Calu3 (cell line): ENCODE measurements at places on chromosomes 16 and 17.

GRCh38 chr16:53090286-53090590 lies 35.4 kb downstream of the CHD9 start:
- DNase-seq, result no peak

- DNase-seq, result peak; percentile 89
Measured at GRCh38 chr16:75250809-75251279, 580 bp downstream of the BCAR1 start.

DNA sequence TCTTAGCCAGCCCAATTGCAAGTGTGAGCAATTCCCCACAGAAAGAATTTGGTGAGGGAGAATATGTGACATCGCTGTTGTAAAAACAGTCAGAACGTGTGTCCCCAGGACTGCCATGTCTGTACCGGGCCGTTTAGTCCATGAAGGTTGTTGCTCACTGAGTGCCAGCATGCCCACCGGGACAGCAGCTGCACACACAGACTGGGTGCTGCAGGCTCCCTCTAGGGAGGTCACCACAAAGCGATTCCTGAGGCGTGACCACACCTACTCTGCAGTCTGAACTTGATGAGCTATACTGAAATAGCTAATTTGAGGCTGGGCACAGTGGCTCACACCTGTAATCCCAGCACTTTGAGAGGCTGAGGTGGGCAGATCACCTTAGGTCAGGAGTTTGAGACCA lies 44.1 kb upstream of the ADORA2B start:
- no peak for DNase-seq

GRCh38 chr16:73717266-73717974 lies 579.2 kb upstream of the PSMD7 start:
- DNase-seq, result no peak

DNA sequence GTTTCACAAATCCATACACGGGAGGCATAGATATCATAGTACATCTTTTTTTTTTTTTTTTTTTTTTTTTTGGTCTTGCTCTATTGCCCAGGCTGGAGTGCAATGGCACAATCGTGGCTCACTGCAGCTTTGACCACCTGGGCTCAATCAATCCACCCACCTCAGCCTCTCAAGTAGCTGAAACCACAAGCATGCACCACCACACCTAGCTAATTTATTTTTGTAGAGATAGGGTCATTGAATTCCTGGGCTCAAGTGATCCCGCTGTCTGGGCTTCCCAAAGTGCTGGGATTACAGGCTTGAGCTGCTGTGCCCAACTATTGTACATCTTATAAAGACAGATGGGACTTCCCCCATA lies 3.5 kb upstream of the RAPGEFL1 start:
- DNase-seq, result no peak

- no peak for DNase-seq
Measured at GRCh38 chr16:71648162-71648561, 22.2 kb downstream of the MARVELD3 start.

- DNase-seq, result peak; percentile 61
Measured at GRCh38 chr16:700684-701584, 4.7 kb downstream of the FBXL16 start.

GRCh38 chr16:67284699-67285646 lies 5.6 kb downstream of the PLEKHG4 start:
- DNase-seq, result peak; percentile 86

DNA sequence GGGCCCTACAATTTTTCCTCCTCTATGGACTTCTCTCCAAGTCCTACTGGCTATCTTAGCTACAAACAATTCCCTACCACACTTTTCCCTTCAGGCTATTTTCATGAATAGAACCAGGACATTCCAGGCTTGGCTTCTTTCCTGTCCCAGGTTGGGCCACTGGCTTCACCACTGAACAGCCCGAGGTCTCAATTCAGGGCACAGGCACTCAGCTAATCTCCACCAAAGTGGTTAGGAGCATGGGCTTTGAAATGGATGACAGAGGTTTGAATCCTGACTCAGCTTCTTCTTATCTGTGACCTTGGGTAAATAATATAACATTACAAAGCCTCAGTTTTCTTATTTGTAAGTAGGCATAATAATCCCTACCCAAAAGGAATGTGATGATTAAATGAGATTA lies 50.9 kb upstream of the ZNF629 start:
- DNase-seq, result no peak

- no peak for DNase-seq
Measured at GRCh38 chr17:441155-441950, 88.7 kb upstream of the RPH3AL start.

DNA sequence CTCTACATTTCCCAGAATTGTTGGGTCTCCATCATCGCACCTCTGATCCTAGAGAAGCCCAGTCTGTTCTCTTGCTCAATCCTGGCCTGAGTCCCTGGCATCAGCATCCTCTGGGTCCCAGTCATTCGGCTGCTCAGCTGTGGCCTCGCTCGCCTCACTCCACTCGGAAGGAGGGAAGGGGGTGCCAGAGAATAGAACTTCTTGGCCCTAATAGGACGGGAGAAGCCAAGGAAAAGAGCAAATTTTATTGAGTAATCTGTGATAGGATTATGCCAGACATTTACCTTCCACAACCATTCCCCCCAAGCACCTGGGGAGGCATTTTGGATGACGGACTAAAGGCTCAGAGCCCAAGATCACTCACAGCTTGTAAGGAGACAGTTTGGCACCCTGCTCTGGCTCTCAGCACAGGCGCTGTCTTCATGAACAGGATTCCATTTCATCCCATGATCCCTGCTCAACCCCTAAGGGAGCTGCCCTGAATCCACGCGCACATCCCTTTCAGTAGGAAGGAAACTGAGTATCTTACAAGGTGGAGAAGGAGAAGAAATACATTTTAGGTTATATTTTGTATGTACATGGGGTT lies 498 bp upstream of the CLEC10A start:
- DNase-seq, result no peak

GRCh38 chr16:58201163-58201562 lies 3.3 kb upstream of the CSNK2A2 start:
- no peak for DNase-seq

GRCh38 chr17:22600644-22601298 lies 908.4 kb downstream of the KCNJ18 start:
- DNase-seq, result no peak

- DNase-seq, result no peak
Measured at GRCh38 chr17:51630101-51630671, 369.8 kb downstream of the UTP18 start.

DNA sequence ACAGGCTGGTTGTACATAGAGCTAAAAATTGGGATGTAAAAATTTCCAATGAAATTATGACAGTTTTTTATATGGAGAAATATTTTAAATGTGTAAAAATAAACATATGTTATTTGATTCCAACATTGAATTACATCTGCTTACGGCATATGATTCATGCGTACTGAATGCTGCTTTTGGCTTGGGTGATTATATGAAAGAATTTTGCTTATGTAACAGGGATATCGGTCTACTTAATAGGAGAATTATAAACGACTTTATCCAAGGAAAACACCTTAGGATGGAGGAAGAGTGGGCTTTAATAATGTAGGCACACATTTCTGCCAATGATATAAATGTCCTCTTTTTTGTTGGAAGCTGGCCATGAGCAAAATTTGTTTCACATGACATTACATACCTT lies 197.3 kb upstream of the GOT2 start:
- DNase-seq, result no peak

DNA sequence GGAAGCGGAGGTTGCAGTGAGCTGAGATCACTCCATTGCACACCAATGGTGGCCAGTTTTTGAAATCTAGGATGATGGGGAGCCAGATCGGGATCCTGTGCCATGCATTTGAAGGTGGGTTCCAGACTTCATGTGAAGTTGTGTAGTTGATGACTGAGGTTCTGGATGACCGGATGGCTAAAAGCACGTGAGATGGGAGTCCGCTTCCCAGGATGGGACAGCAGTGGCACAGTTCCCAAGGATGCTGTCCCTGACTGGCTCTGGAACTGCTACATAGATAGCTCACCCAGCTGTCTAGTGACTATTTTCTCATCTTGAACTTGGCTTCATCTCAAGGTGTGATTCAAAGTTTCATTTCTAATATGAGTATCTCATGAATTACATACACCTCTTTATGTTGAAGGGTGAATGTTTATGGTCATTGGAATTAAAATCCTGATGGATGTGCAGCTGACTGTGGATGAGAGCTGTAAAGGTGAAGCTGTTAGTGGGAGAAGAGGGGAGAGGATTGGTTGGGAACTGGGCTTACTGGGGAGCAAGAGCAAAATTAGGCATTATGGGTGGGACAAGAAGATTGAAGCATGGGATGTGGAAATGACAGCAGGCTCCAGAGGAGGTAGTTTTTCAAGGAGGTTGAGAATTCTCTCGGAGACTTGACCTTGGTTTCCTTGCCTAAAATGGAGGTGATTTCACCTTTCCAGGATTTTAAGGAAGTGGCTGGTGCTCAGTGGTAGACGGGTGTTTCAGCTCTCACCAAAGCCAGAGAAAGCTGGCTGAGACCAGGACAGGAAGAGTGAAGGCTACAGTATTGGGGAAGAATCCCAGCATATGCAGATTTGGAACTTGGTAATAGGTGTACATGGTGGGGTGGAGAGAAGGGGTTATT lies 8.2 kb downstream of the TUFM start:
- no peak for DNase-seq

DNA sequence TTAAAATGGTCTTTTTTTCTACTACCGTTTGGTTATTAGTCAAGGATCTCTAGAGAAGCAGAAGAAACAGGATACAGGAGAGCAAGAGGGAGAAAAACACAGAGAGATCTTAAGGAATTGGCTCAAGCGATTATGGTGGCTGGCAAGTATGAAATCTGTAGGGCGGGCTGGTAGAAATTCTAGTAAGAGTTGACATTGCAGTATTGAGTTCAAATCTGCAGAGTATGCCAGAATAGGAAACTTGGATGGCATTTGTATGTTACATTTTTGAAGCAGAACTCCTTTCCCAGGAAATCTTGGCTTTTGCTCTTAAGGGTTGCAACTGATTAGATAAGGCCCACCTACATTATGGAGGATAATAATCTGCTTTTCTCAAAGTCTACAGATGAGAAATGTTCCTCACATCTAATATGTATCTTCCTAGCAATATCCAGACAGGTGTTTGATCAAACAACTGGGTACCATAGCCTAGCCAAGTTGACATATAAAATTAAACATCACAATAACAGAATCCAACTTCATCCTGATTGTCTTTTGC lies 4.0 kb downstream of the KCNJ16 start:
- DNase-seq, result no peak

DNA sequence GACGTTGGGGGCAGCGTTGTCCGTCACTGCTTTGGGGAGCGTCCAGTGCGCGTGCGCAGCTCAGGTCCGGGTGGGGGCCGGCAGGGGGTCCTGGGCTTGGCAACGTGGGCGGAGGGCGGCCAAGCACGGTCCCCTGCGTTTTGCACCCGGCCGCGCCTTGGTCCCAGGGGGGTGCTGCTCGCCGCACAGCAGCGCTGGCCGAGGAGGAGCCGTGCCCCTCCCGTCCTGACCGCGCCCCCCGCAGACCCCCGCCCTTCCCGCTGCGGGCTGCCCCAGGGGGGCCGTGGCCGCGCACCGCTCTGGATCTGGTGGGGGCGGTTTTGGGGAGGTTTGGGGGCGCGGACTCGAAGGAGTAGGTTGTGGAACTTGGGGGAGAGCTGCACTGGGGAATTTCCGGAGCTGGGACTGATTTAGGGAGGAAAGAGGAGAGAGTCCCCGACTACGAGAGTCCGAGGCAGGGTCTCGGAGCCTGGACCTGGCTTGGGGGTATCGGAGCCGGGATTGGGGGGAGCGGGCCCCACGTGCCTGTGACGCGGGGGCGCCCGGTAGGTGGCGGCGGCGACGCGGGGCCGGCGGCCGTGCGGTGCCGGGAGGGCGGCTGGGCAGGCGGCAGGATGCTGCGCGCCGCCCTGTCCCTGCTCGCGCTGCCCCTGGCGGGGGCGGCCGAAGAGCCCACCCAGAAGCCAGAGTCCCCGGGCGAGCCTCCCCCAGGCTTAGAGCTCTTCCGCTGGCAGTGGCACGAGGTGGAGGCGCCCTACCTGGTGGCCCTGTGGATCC lies at the start of gene SLC9A5:
TSS of gene SLC9A5 (plus strand) at position 579 of the 777 bp plus-strand sequence. CDS start at position 615, 36 bp downstream.
- peak; percentile 48 for DNase-seq

GRCh38 chr17:72876413-72876812 lies 216.1 kb downstream of the SLC39A11 start:
- no peak for DNase-seq

DNA sequence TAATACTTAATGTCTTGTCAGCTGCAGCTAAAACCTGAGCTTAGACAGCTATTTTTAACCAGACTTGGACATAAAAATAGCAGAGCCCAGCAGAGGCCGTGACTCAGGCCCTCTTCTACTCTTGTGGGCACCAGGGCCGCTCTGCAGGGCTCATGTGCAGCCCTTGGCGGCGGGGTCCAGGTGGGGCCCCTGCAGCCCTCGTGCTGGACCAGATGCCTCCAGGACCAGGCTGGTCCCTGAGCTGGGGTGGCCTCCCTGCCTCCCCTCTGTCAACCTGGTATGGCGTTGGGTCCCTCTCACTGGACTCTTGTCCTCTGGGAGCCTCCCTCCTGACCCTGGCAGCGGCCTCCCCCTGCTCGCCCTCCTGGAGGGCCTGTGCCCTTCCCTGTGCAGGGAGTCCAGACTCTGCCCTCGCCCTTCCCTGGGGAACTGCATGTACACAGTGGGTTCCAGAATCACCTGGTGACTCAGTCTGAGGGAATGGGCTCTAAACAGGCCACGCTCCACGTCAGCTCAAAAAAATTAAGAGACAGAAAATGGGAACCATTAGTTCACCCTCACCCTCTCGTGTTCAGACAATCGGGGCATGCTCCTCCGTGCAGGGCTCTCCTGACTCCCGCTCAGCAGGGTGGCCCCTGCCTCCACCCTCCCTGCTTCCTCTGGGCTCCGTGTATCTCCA lies 9.7 kb downstream of the CDK5R1 start:
- no peak for DNase-seq

- DNase-seq, result no peak
Measured at GRCh38 chr17:4064366-4064765, 78.5 kb downstream of the ZZEF1 start.
